RPMI7951 (cell line): ENCODE measurements at places on chromosomes 7 and 10. TPM values are rescaled to one million over a fixed set of nuclear protein-coding genes. Genes with fewer than 3 reads are reported as not detected.

Gene SEMA3C
- 111 and 119 TPM in 2 replicates for total RNA-seq

Gene CFAP58
- total RNA-seq, result 0.48 and 0.49 TPM in 2 replicates

Gene FRMPD2
- not detected in 2 replicates for total RNA-seq

Gene CLCN1
- not detected in 2 replicates for total RNA-seq

Gene CPA4
- total RNA-seq, result 16.8 and 17.9 TPM in 2 replicates

Gene AKR1E2
- total RNA-seq, result 18.0 and 21.1 TPM in 2 replicates

Gene GRID2IP
- not detected in 2 replicates for total RNA-seq

Gene HMX2
- total RNA-seq, result 0.10 TPM in 1 of 2 replicates, not detected in the other

Gene SLC13A1
- total RNA-seq, result not detected in 2 replicates

Gene PON3
- total RNA-seq, result not detected in 2 replicates

Gene SBDS
- total RNA-seq, result 112 and 124 TPM in 2 replicates

Gene NPC1L1
- total RNA-seq, result not detected in 2 replicates

Gene FAM25C
- not detected in 2 replicates for total RNA-seq

Gene SLC18A3
- not detected in 2 replicates for total RNA-seq

Gene CALCR
- total RNA-seq, result not detected in 2 replicates
